ENCODE measurements at places on chromosomes 12 and 14.

DNA sequence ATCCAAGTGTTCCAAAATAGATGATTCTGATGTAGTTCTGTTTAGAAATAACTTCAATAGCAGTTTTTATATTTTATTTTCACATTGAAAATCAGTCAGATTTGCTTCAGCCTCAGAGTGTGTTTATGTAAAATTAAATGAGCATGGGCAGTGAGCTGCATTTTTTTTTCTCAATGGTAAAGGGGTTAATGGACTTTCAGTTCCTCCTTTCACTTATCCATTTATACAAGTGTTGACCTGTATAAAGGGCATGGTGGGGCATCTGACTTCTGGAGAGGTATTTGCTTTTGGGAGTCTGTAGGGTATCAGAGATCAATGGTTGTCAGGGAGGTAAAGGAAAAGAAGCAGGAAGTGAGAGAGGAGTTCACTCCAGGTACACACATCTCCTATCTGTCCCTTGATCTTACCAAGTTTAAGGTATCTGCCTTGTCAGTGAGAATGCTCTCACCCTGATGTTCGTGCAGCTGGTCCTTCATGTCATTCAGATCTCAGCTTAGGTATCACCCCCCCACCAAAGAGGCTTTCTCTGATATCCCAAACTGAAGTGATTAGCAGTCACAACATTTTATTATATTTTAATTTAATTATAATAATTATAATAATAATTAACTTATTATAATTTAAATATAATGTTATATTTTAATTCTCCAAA is 181.6 kb upstream of the LMNTD1 start:
- no peak for DNase-seq

GRCh38 chr14:69845787-69846186 is 33.4 kb upstream of the SMOC1 start:
- peak; percentile 61 for DNase-seq

DNA sequence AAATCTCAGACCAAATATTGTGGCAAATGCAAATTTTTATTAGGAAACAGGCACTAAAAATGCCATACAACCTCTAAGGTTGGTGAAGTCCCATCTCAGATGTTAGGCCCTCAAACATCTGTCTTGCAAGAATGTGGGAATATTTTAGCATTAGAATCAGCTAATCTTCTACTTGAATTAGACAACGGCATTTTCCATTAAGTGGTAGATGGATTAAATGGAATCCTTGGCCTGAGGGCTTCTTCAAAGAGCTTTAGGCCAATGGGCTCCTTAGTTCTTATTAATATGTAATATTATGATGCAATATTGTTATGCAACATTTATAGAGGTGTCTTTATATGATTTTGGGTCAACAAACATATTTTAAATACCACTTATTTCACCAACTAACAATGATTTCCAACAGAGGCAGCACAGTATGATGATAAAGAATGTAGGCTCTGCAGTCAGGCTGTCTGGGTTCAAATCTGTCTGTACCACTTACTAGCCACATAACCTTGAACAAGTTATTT is 122.9 kb upstream of the PLEKHA5 start:
- DNase-seq, result no peak

GRCh38 chr14:89798212-89798773 is 156.2 kb downstream of the EFCAB11 start:
- DNase-seq, result no peak

GRCh38 chr12:75378354-75378753 is 12.5 kb upstream of the GLIPR1L2 start:
- DNase-seq, result no peak

- DNase-seq, result no peak
Measured at GRCh38 chr12:56288705-56289387, 11.3 kb downstream of the CS start.

DNA sequence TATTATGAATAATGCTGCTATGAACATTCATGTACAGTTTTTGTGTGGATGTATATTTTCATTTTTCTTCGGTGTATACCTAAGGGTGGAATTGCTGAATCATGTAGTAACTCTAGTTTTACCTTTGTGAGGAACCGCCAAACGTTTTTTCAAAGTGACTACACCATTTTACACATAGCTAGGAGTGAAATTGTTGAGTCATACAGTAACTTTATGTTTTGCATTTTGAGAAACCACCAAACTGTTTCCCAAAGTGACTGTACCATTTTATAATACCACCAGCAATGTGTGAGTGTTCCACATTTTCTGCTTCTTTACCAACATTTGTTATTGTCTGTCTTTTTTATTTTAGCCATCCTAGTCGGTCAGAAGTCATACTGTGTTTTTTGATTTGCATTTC is 3.1 kb upstream of the TPH2 start:
- DNase-seq, result no peak

DNA sequence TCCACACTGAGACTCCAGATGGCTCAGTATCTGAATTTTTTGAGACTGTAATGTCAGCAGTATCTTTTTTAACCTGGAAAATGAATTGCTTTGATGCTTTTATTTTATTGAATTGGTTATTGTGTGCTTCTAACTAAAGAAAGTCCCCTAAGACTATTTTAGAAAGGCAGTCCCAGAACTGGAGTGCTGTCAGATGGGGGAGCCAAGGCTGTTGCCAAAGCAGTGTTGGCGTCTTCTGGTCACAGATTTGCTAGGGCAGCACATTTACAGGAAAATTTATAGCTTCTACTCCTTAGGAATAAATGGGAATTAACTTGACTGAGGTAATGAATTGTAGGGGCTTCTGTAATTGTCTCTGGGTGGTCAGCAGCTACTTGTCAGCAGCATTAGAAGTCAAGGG is 157.1 kb upstream of the ARHGAP5 start:
- no peak for DNase-seq

DNA sequence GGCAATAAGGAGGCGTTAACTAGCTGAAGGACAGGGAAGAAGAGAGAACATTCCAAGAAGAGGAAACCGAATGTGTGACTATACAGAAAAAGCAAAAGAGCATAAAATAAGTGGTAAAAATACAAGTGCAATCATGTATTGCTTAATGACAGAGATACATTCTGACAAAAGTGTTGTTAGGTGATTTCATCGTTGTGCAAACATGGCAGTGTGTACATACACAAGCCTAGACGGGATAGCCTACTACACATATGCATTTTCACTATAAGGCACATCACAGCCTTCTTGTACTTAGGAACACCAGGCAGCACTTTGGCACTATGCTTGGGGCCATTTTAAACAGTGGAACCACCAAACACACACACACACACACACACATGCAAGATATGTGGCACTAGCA is 299.3 kb downstream of the BCAT1 start:
- DNase-seq, result peak; percentile 100

GRCh38 chr14:69012256-69012953 is 33.3 kb upstream of the ACTN1 start:
- no peak for DNase-seq

- no peak for DNase-seq
Measured at GRCh38 chr12:75844985-75845384, 186.6 kb downstream of the PHLDA1 start.

- DNase-seq, result peak; percentile 81
Measured at GRCh38 chr12:122123051-122123760, 44.6 kb downstream of the MLXIP start.

GRCh38 chr14:64253672-64254071 is 40.5 kb downstream of the ESR2 start:
- no peak for DNase-seq

- peak; percentile 96 for DNase-seq
Measured at GRCh38 chr12:24909667-24910066, 39.2 kb downstream of the BCAT1 start.
